ENCODE measurements at places on chromosomes 3 and 15. TPM values are rescaled to one million over a fixed set of nuclear protein-coding genes. Genes with fewer than 3 reads are reported as not detected.
A peak's percentile ranks its signal among the peaks of the same experiment; 100 is the strongest.

- DNase-seq: no peak
Observed at GRCh38 chr3:139638518-139638917, 39.3 kb downstream of the NMNAT3 start.

GRCh38 chr15:40852529-40852928 is 8.7 kb downstream of the SPINT1 start:
- no peak for DNase-seq

Gene GNAT1
- not detected for polyA plus RNA-seq

DNA sequence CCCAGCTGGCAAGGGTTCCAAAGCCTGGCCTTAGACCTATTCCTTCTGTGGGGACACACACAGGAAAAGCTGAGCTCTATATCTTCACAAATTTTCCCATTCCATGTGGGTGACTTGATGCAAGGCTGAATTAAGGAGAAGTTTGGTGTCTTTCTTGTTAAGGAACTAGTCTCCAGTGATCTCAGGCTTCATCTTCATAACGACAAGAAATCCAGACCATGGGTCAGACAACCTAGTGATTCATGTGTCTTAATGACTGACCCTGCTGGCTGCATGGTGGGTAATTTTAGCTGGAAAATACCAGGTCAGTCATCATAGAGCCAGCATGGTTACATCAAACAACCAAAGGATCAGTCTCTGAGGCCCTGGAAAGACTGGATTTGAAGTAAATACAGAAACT is 112.7 kb upstream of the SLC4A7 start:
- DNase-seq: no peak

- no peak for DNase-seq
Observed at GRCh38 chr3:45118615-45119071, 27.5 kb downstream of the CDCP1 start.

- DNase-seq: no peak
Observed at GRCh38 chr3:28617821-28618220, 269.2 kb upstream of the AZI2 start.

DNA sequence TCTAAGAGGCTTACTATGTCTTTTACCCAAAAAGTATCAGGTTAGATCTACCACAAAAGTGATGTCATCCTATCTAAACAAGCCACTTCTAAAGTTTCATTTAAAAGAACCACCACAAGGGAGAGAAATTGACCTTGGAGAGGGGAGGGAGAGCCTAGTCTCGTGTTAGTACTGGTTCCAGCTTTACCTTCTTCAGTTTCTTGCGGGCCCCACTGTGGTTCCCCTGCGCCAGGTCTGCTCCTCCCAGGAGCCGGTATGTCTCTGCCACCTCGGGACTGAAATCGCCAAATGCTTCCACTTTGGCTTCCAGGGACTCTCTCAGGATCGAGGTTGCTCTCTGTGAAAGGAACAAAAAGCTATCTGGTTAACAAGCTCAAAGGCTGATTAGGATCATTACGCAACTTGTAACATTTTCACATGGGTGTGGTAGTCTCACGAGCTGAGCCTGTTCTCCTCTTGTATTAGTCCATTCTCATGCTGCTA is 51.1 kb downstream of the SYNM start:
- no peak for DNase-seq

Gene TMEM207
- polyA plus RNA-seq: 17.6 TPM

DNA sequence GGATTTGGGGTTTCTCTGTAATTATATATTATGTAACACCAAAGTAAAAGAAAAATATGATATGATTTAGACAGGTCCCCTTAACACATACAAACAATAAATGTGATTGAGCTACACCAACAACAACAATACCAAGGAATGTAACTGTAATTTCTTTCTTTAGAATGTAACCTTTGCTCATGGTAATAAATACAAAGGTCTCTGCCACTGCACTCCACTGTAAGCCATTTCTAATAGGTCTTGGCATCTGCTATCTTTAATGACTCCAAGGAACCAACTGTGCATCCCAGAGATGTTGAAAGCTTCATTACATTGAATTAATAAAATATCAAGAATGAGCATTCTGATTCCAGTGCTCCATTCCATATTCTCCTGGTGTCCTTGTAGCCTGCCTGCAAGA is 88.8 kb downstream of the PDZRN3 start:
- no peak for DNase-seq

DNA sequence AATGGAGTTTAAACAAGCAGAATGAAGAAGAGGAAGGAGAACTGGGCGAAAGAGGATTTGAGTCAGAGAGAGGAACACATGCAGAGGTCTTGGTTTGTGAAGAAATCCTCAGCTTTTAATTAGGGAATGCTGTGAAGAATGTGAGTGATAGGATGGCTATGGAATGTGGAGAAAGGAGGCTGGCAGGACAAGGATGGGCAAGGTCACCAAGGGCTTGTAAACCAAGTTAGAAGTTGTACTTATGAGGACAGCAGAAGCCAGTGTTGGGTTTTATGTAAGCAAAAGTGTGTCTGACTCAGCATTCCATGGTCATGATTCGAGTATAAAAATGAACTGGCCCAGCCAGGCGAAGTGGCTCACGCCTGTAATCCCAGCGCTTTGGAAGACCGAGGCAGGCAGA is 60.0 kb upstream of the IL12A start:
- DNase-seq: no peak

- DNase-seq: no peak
Observed at GRCh38 chr15:92709110-92709790, 53.7 kb upstream of the FAM174B start.

- DNase-seq: no peak
Observed at GRCh38 chr3:94972066-94972465, 909.2 kb downstream of the NSUN3 start.

GRCh38 chr15:77282333-77282732 is 137.6 kb downstream of the PEAK1 start:
- no peak for DNase-seq

GRCh38 chr15:29442532-29442931 is 172.9 kb upstream of the NSMCE3 start:
- no peak for DNase-seq

GRCh38 chr3:30948426-30948825 is 54.0 kb upstream of the GADL1 start:
- no peak for DNase-seq

DNA sequence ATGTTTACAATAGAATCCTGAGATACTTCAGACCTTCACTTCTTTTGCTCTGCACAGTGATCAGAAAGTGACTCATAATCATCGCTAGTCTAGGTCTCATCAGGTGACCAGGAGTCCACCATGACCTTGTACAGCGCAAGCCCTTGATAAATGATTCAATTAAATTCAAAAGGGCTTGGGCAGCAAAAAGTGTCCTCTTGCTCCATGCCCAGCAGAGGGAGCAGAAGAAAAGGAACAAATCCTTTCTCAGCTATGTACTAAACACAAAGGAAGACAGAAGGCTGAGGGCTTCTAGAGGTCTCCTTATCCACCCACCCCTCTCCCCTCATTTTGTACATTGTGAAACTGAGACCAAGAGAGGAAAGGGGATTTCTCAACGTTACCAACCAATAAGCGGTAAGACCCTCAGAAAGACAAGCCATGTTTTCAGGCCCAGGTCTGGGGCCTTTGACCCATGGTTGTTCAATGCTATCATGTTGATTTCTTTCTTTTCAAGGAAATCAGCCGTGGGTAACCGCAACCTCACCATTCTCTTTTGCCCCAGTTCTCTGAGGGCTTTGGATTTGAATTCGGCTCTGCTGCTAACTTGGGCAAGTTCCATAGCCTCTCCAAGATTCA is 74.8 kb downstream of the AQP9 start:
- DNase-seq: no peak

Gene NR1I2
- polyA plus RNA-seq: 0.54 TPM

- no peak for DNase-seq
Observed at GRCh38 chr3:18159681-18160080, 265.5 kb downstream of the SATB1 start.

DNA sequence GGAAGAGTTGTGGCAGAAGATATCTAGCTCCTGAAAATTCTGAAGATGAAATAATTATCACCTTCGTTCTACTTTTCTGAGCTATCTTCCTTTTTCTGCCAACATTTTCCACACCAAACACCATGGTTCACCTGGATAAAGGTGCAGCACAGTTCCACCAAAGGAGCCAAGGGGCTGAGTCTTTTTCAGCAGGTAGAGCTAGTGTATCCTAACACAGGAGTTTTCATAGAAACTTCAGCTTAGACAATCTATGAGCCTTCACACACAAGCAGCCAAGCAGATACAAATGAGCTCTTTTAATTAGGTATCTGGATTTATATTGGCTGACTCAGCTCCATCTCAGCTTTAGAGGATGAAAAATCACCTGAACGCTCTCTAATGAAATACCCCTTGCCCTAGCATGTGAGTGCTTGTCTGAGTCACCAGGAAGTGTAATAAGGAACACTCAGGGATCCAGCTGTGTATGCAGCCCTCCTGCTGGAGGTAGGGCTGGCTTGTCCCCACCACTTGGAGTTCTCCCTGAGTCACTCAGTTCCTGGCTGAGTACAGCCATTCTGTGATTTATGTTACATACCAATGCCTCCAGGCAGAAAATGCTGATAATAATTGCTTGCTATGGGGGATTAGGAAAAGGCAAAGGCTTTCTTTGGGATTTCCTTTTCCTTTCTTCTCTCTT is 385.7 kb downstream of the LSAMP start:
- no peak for DNase-seq

GRCh38 chr15:61997786-61998185 is 62.5 kb downstream of the VPS13C start:
- DNase-seq: no peak

DNA sequence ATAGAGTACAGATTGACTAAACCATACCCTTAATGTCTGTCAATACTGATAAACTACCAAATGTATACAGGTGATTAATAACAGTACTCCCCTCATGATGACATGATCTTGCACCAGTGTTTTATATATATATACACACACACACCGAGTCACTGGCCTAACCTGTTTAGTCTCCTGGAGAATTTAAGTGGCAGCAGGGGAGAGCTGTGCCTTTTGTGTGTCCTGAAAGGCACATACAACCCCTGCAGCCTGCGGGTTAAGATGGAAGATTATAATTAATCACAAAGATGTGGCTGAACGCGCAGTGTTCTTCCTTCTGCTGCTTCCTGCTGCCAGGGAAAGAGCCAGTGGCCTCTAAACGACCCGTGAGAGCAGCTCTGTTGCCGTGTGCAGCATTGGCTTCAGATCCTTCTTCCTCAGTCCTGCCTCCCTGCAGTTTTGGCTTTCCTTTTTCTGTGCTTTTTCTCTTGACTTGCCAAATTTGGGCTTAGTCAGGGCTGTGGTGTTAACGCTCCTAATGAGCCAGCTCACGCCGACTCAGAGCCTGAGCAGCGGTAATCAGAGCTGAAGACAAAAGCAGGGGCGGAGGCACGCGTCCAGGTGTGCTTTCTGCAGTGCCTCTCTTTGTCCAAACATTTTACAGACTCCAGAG is 42.5 kb upstream of the UBE3A start:
- peak; percentile 13 for DNase-seq

- no peak for DNase-seq
Observed at GRCh38 chr3:16174026-16174355, 489 bp upstream of the GALNT15 start.
